ENCODE measurements at places on chromosomes 1 and 21.
A peak's percentile ranks its signal among the peaks of the same experiment; 100 is the strongest.

- DNase-seq = no peak
These were observed 99.5 kb upstream of the BACE2 start for GRCh38 chr21:41068496-41068895.

DNA sequence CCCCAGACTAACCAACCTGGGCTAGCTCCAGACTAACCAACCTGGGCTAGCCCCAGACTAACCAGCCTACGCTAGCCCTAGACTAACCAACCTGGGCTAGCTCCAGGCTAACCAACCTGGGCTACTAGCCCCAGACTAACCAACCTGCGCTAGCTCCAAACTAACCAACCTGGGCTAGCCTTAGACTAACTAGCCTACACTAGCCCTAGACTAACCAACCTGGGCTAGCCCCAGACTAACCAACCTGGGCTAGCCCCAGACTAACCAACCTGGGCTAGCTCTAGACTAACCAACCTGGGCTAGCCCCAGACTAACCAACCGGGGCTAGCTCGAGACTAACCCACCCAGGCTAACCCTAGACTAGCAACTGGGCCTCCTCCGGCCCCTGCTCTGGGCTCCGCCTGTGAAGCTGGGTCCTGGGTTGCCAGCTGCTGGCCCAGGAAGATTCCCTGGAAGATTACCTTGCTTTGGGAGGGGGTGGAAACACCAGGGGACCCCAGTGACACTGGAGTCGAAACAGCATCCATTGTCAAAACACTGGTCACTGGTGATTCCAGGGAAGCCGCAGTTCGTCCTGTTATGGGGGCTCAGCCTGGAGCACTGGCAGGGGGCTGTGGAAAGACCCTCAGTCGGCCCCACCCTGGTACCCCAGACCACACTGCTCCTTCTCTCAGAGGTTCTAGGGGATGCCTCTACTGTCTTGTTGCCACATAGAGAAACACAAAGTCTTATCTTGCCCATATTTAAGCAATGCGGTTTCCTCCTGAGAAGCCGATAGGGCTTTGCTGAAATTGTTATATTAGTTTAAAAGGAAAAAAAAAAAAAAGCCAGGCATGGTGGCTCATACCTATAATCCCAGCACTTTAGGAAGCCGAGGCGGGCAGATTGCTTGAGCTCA is 1.1 kb downstream of the TFF2 start:
- DNase-seq = no peak

GRCh38 chr1:57282411-57282810 is 141.4 kb downstream of the DAB1 start:
- DNase-seq = no peak

- no peak for DNase-seq
These were observed 730 bp downstream of the ZCCHC17 start for GRCh38 chr1:31297277-31298247.

- DNase-seq = no peak
These were observed 4.8 kb downstream of the PLA2G5 start for GRCh38 chr1:20074725-20075171.

DNA sequence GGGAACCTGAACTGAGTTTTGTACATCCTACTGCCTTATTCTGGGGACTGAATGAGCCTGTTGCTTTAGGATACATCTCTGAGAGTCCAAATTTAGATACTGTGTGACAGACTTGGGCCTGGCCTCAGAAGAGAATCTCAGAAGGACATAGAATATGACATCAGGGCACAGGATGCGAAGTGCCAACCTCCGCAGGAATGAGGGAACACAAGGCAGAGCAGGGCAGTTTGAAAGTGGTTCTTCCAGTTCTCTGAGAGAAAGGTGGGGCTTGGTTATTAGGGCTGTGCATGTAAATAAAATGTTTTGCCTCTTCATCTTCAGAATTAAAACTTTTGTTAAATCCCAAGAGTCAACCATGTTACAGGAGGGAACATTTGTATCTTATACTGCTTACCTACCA is 23.1 kb downstream of the TRAF5 start:
- no peak for DNase-seq

- DNase-seq = peak; percentile 87
These were observed 37.4 kb downstream of the XCL1 start for GRCh38 chr1:168613691-168614231.

DNA sequence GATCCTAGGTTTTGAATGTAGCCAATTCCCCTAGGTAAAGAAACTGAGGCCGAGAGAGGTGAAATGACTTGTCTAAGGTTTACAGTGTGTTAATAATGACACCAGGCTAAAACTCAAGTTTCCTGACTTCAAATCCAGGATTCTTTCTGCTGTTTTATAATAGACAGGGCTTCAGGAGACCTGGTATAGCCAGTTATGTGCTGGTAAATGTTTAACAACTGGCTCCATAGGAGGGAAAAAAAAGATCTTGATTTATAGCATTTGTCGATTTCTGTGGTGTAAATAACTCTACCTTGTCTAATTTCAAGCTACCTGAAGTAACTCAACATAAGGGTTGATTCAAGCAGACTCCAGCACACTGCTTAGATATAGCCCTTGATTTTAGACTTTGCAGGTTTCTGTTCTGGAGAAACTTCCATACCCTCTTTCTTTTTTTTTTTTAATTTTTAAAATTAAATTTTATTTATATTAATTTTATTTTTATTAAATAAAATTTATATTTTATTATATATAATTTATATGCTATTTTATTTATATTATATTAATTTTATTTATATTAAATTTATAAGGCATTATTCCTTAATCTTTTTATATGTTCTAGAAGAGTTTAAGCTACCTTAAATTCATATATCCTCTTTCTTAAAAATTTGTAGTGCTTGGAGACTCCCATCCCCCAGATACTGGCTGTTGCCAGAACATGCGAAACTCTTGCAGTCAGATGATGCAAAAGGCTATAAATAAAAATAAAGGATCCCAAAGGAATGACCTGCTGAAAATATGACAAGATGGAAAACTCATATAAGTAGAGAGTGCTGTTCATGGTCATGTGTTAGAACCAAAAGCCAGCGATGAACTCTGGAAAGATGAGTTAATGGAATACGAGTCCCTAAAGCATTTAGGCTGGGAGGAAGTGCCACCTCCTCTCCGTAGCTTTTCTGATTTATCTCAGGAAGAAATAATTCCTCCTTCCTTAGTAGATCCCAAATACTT is 35.4 kb upstream of the SRSF10 start:
- no peak for DNase-seq
